HFFc6 (cell line): ENCODE measurements at places on chromosomes 7 and 10.

GRCh38 chr10:69957886-69958555, 94.6 kb upstream of the MACROH2A2 start:
- DNase-seq = peak; percentile 46

DNA sequence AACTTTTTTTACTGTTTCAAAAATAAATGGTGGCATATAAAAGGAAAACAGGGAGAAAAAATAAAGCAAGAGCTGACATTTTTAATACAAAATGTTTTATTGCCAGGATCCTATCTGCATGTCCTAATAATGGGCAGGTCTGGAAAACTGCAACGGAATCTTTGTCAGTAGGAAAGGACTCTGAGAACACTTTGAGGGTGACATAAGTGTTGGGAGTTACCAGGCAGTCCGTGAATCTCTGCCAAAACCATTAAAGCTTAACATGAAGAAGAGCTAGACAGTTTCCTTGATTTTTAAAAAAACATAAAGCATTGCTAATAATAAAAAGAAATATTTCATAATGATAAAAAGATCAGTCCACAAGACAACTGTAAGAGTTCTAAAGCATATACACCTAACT, 80.7 kb downstream of the AGMO start:
- DNase-seq = no peak

- no peak for DNase-seq
Measured at GRCh38 chr10:126519992-126520391, 131.7 kb upstream of the ADAM12 start.

DNA sequence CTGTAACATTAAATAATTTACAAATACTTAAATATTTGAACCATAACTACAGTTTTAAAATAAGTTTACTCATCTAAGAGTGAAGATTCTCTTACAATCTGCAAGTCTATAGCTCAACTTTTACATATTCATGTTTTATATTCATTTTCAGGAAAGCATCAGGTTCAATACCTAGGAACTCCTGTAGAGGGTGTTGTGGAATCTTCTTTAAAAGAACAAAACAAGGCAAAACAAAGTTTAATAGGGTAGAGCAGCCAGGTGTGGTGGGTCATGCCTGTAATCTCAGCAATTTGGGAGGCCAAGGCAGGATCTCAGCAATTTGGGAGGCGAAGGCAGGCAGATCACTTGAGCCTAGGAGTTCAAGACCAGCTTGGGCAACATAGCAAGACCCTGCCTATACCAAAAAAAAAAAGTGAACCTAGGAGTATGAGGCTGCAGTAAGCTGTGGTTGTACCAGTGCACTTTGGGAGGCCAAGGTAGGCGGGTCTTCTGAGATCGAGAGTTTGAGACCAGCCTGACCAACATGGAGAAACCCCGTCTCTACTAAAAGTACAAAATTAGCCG, 45.1 kb downstream of the ST8SIA6 start:
- peak; percentile 7 for DNase-seq

GRCh38 chr7:37336259-37336658, 112.4 kb downstream of the ELMO1 start:
- DNase-seq = no peak

- no peak for DNase-seq
Measured at GRCh38 chr7:98826811-98827231, 43.0 kb downstream of the TMEM130 start.

DNA sequence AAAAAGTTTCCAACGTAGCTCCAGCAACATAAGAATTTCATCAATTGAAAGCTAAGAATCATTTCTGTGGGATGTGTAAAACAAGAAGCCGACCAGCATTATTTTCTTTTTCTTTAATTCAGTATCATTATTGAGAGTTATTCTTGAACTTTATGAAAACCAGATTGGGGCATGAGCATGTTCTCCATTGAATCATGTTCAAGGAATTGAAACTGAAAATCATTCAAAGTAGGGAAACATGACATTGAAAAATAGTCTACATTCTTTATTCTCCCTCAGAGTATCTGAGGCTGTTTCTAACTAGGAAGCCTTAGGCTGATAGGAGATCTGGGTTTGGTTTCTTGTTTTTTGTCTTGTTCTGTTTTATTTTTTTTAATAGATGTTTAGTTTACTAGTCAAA, 253.7 kb downstream of the DYNC1I1 start:
- DNase-seq = no peak
